Smooth muscle cell of the umbilical artery (primary cell): ENCODE measurements at places on chromosomes 1 and 21. TPM values are rescaled to one million over a fixed set of nuclear protein-coding genes. Genes with fewer than 3 reads are reported as not detected.

Gene LMX1A
- not detected in 2 replicates for total RNA-seq

Gene RAB3B
- 5.3 and 31.8 TPM in 2 replicates for total RNA-seq

Gene RPRD2
- 6.8 and 11.3 TPM in 2 replicates for total RNA-seq

Gene KIAA1614
- total RNA-seq: 2.1 and 3.0 TPM in 2 replicates

Gene MRPS21
- total RNA-seq: 34.7 and 52.0 TPM in 2 replicates

Gene TRAPPC3
- total RNA-seq: 80.3 and 119 TPM in 2 replicates

Gene CELA2A
- not detected in 2 replicates for total RNA-seq

Gene CR1
- total RNA-seq: not detected in 2 replicates
